ENCODE measurements at places on chromosomes 13 and 19. TPM values are rescaled to one million over a fixed set of nuclear protein-coding genes. Genes with fewer than 3 reads are reported as not detected.

Gene TMIGD2
- not detected for total RNA-seq

Gene LGALS4
- not detected for total RNA-seq

Gene GIPC3
- total RNA-seq: 0.32 TPM

Gene IGFL3
- not detected for total RNA-seq

Gene IRGC
- not detected for total RNA-seq

Gene KLK14
- not detected for total RNA-seq

Gene PCID2
- total RNA-seq: 89.1 TPM

Gene EMP3
- 25.3 TPM for total RNA-seq

Gene ZNF682
- total RNA-seq: 1.1 TPM

Gene ALDH16A1
- total RNA-seq: 30.3 TPM

Gene DOCK6
- total RNA-seq: 73.3 TPM

Gene DHRS12
- total RNA-seq: 5.9 TPM

Gene RNF113B
- total RNA-seq: not detected

Gene ZNF780B
- total RNA-seq: 6.3 TPM

Gene PTGIR
- 0.06 TPM for total RNA-seq

Gene PCDH17
- total RNA-seq: 5.8 TPM

Gene KCNN4
- total RNA-seq: 0.65 TPM

Gene LRRC25
- not detected for total RNA-seq

Gene ALOX5AP
- total RNA-seq: not detected

Gene PPM1N
- 0.63 TPM for total RNA-seq

Gene NLRP9
- total RNA-seq: not detected

Gene IFI30
- total RNA-seq: 5.7 TPM

Gene ZNF790
- 5.0 TPM for total RNA-seq

Gene OXGR1
- not detected for total RNA-seq

Gene MTUS2
- not detected for total RNA-seq

Data from bladder microvascular endothelial cell (primary cell).